ENCODE measurements at places on chromosomes 13 and 19.

- DNase-seq = no peak
These were observed 126.2 kb upstream of the FNDC3A start for GRCh38 chr13:48849515-48849914.

DNA sequence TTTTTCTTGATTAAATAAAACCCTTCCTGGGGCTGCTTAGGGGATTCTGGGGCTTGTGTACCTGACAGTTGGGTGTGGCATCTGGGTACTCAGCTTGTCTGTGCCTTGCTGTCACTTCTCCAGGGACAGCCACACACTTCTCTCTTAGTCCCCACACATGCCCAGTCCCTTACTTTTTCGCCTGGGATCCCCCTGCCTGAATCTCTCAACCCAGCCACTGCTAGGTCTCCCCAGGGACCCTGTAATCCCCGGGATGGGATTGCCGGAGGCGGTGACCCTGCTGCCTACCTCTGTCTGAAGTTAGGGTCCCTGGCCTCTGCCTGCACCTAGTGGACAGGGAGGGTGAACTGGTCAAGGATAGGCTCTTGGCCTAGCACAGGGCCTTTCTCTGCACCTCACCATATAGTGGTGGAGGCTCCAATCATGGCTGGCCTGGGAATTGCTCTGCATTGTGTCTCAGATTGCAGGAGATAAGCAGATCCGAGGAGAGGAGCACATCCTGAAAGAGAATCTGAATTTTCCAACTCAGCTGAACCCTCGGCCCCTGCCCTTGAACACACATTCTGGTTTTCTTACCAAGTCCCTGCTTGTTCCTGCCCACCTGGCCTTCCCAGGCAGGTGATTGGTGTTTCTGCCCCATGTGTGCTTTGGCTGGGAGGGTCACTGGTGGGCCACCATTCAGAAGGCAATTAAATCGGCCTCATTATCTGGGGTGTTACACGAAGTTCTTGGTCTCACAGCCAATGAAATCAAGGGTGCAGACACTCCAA is 8.7 kb upstream of the ZNF492 start:
- no peak for DNase-seq

GRCh38 chr19:768424-768823 is 17.5 kb downstream of the MISP start:
- DNase-seq = no peak

- no peak for DNase-seq
These were observed 104.1 kb upstream of the ZNF507 start for GRCh38 chr19:32241306-32241705.

- no peak for DNase-seq
These were observed 1.5 kb upstream of the ELOF1 start for GRCh38 chr19:11560404-11561051.

DNA sequence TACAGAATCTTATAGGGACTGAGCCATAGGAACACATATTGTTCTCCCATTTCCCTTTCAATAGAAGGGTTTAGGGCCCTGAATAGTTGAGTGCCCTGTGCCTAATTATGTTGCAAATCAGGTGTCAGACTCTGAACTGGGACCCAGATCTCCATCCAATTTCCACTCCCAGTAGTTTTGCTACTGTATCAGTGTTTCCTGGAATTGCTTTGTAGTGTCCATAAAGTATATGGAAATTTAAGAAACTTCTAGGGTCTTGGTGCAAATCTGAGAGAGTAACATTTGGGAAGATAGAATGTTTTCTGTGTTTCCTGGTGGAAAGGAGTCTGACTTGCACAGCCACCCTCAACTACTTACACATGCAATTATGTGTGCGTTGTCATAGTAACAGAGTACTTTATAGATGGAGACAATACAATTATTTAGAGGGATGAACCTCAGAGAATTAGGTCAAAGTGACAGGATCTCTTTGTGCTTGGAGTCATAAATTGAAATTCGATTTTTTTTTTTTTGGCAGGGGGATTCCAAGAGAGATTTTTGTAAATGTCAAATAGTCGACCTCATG is 646 bp upstream of the SLC10A2 start:
- DNase-seq = no peak

GRCh38 chr13:73960474-73960873 is 173.7 kb downstream of the KLF12 start:
- no peak for DNase-seq

DNA sequence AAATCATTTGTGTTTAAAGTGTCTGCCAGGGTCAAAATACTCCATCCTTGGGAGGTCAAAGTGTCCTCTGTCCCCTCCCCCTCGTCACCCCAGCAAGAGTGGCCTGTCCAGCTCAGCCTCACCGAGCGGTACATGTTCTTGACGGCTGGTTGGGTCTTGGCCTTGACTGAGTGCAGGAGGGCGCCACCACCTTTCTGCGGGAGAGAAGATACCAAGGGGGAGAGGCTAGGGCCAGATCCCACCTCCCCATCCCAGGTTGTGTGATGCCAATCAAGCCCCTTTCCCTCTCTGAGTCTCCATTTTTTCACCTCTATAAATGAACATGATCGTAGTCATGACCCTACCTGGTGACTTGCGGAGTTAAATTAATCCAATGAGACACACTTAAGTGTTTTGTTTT is 6.1 kb downstream of the CRB3 start:
- DNase-seq = no peak

- DNase-seq = no peak
These were observed 496.8 kb upstream of the PCDH9 start for GRCh38 chr13:67726979-67727378.

GRCh38 chr13:60491531-60491930 is 94.5 kb downstream of the TDRD3 start:
- DNase-seq = no peak

DNA sequence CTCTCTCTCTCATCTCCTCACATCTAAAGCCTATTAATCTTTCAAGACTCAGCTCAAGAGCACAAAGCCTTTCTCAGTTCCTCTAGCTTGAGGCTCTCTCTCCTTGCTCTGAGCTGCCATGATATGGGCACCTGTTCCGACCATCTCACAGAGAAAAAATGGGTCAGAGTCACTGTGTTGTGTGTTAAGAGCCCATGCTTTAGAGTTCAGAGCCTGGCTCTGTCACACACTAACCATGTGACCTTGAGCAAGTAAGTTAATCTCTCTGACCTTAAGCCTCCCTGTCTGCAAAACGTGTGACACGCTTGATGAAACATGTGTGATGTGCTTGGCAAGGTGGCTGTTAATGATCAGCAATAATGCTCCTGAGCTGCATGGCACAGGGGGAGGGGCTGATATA is 245.2 kb downstream of the DLEU7 start:
- no peak for DNase-seq

- no peak for DNase-seq
These were observed 1.4 kb downstream of the ING1 start for GRCh38 chr13:110714797-110715394.

DNA sequence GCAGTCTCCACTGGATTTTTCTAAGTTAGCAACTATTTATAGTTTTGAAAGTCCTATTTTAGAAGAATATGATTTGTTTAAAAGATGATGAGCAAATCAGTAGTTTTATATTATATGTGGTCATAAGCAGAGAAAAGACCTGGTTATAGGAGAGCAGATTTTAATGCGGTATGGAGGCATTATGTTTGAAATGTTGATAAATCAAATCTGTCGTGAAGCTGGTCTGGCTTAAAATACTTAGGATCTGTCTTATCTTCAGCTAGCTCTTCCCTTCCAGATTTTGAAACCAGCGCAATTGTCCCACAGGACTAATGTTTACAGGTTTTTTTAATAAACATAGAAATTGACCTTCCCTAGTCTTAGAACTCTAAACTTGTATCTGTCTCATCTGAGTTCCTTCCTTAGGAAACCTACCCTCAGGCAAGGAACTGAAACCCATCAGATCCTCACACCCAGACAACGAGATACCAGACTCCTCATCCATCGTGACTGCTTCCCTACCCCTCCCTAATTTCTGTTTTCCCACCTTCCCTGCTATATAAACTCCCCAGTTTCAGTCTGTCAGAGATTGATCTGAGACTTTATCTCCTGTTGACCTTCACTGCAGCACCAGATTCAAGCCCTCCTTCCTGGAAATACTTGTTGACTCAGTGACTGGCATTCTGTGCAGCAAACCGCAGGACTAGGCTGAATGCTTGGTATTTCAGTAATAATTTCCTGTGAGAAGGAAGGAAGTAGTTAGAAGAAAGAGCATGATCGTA is 37.8 kb upstream of the CXCL17 start:
- no peak for DNase-seq

- no peak for DNase-seq
These were observed 4.3 kb downstream of the KLF2 start for GRCh38 chr19:16328824-16329482.

GRCh38 chr19:33868076-33868735 is 71.5 kb downstream of the KCTD15 start:
- DNase-seq = no peak

GRCh38 chr13:74324338-74324737 is 190.1 kb upstream of the KLF12 start:
- DNase-seq = no peak

DNA sequence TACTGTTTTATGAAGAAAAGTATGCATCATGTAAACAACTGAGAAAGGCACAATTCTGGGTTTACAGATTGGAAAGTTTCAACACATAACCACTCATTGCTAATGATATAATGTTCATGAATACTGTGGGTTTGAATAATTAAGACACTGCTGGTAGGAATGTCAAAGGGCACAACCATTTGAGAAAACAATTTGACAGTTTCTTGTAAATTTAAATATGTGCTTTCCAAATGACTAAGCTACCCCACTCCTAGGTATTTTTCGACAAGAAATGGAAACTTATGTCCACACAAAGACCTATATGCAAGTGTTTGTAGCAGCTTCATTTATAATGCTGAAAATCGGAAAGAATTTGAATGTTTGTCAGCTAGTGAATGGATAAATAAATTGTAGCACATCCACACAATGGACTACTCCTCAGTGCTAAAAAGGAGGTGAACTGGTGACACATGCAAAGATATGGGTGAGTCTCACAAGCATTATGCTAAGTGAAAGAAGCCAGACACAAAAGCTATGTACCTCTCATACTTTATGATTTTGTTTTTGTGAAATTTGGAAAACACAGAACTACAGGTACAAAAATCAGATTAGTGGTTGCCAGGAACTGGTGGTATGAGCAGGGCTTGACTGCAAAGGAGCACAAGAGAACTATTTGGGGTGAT is 44.8 kb upstream of the FLT1 start:
- DNase-seq = no peak

GRCh38 chr19:6890938-6891337 is 3.6 kb downstream of the ADGRE1 start:
- DNase-seq = no peak

- DNase-seq = no peak
These were observed 10.4 kb downstream of the SETDB2 start for GRCh38 chr13:49454388-49455006.

- no peak for DNase-seq
These were observed 23.3 kb downstream of the MIPEP start for GRCh38 chr13:23865906-23866305.

- DNase-seq = no peak
These were observed 18.4 kb downstream of the SBNO2 start for GRCh38 chr19:1155352-1156304.

DNA sequence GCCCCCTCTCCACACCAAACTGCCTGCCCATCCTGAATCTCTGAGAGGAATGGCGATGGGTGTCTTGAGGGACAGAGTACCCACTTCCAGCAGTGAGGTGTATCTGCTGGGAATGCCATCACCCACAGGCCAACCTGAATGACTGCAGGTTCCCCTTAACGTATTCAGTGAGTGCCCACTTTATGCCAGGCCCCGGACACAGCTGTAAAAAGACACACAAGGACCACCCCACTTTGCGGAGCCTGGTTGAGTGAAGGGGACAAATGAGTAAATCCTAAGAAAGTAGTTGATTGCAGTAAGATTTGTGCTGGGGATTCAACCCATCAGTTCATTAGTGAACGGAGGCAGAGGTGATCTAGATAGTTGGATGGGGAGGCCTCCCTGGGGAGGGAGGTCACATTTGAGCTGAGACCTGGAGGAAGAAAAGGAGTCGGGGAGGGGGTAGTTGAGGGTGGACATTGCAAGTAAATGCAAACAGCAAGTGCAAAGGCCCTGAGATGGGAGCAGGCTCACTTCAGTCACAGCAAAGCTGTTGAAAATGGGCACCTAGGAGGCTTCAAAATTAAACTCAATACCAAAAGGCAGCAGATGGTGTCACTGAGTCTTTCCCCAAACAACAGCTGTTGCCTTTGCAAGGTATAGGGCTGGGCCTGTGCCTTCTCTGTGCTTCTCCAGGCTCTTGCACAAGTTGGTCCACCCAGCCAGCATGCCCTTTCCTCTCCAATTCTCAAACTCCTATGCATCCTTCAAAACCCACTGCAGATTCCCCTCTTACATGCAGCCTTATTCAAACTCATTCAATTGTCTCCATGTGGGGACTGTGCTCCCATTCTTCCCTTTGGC is 4.3 kb downstream of the GDF15 start:
- no peak for DNase-seq

- no peak for DNase-seq
These were observed 13.4 kb downstream of the ALOX5AP start for GRCh38 chr13:30748717-30749116.

DNA sequence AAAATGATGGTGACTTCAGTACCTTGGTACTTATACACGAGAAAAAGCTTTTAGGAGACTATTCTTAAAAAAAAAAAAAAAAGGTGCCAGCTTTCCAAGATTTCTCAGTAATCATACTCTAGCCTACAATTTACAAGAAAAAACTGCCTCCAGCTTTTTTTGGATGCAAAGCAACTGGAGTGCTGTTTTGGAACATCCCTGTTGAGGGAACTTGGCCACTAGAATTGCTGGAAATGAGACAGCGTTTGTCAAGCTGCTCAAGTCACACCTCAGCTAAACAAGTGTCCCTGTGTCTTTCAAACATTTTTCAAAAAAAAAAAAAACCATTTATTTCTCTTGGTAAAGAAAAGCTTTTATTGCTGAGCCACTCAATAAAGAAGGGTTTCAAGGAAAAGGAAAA is 413.1 kb upstream of the ARGLU1 start:
- no peak for DNase-seq

DNA sequence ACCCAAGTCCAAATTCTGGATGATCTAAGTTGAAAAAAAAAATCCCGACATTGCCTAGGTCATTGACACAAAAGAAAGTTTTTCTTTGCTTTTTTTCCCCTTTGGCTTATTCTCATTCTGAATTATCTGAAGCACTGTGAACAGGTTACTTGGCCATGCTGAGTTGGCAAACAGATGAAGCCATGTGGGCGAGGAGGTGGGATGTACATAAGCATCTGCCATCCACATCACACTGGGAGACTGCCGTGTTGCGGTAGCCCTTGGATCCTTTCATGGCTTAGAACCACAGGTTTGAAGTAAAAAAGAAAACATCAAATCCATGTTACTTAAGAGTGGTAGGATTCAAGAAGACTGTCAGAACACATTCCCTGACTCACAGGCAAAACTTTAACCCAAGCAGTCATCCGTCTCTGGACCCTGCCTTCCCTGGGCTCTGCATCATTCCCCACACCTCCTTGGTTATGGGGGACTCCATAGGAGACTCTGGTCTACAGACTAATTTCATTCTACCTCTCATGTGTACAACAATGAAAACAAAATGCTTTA is 242.5 kb upstream of the SERP2 start:
- no peak for DNase-seq

DNA sequence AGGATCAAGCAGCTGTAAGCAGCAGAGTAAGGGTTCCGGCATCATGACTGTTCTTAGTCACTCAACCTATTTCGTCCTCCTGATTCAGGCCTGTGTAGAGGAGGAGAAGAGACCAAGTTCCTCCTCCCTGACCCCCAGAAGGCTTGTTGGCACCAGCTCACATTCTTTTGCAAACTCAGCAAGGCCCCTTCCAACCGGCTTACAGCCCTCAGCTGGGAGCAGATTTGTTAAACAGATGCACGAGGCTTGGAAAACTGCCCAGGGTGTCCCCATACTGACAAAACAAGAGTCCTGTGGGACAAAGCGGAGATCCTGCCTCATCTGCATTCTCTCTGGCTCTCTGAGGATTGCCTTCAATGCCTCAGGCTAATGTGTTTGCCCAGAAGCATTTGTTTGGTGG is 113.2 kb upstream of the SOX21 start:
- no peak for DNase-seq
